Activated CD8-positive, alpha-beta T cell treated with anti-CD3 and anti-CD28 coated beads for 36 hours (primary cell): ENCODE measurements at places on chromosomes 13 and 19. TPM values are rescaled to one million over a fixed set of nuclear protein-coding genes. Genes with fewer than 3 reads are reported as not detected.

Gene ADAT3
- 6.7 TPM for total RNA-seq

GRCh38 chr13:41315443-41316047 lies 4.5 kb downstream of the NAA16 start:
- peak; percentile 25 for DNase-seq

DNA sequence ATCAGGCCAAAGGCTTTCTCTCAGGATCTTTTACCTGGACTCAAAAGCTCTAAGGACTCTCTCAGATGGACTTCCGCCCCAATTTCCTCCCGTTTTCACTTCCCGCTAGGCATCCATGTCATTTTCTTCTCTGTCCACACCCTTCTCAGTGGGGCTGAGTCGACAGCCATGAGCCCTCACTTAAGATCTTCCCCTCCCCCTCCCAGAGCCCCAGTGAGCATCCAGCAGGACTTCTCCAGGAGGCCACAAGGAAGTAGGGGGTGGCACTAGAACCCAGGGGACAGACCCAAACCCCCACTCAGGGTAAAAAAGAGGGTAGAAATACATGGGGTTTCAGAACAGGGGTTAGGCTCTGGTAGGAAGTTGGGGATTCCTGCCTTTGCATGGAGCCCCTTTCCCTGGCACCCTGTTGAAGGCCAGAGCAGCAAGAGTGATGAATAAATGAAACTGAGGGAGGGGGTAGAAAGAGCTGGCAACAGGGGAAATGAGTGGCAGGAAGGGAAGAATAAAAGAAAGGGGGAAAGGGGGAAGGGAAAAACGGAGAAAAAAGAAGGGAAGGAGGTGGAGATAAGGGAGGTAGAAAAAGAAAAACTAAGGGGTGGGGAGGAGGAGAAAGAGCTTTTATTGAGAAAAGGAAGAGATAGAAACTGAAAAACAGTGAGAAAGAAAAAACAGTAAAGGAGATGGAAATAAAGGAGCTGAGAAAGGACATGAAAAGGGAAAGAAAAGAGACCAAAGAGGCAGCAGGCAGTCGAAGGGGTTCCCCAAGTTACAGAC lies 42.3 kb downstream of the DEDD2 start:
- DNase-seq: no peak

GRCh38 chr19:42532891-42533290 lies 4.6 kb upstream of the CEACAM1 start:
- no peak for DNase-seq

DNA sequence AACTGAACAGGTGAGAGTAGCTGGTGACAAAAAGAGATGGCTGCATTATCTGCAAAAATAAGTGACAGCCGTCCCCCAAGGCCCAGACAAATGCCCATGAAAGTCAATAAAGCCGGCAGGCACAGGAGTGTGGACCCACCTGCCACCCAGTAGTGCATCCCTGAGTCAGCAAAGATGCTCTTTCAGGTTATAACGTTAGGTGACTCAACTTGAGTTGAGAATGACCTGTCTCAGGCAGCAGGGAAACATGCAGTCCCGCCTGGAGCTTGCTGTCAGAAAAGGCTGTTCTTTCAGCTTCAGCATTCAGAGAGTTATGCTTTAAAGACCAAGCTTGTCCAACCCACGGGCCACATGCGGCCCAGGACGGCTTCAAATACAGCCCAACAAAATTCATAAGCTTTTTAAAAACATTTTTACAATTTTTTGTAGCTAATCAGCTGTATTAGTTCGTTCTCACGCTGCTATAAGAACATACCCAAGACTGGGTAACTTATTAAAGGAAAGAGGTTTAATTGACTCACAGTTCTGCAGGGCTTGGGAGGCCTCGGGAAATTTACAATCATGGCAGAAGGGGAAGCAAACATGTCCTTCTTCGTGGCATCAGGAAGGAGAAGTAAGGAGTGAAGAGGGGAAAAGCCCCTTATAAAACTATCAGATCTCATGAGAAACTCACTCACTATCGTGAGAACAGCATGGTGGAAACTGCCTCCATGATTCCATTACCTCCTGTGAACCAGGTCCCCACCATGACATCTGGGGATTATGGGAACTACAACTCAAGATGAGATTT lies 110.4 kb downstream of the RAB20 start:
- DNase-seq: no peak

DNA sequence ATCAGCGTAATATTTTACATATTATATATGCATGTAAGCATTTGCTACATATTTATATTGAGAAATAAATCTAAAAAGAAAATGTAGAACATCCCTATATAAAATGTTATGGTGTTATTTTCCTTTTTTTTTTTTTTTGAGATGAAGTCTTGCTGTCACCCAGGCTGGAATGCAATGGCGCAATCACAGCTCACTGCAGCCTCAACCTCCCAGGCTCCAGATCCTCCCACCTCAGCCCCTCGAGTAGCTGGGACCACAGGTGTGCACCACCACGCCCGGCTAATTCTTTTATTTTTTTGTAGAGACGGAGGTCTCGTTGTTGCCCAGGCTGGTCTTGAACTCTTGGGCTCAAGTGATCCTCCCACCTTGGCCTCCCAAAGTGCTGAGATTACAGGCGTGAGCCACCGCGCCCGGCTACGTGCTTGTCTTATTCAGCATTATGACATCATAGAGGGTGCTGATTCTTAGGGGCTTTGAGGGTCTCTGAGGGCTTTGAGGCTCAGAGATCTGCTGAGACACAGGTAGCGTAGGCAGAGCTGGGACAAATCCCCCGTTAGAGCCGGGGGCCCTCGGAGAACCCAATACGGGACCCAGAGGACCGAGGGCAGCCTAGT lies 101.9 kb downstream of the GADD45B start:
- DNase-seq: no peak
